ENCODE measurements at places on chromosomes 6 and 20. TPM values are rescaled to one million over a fixed set of nuclear protein-coding genes. Genes with fewer than 3 reads are reported as not detected.

DNA sequence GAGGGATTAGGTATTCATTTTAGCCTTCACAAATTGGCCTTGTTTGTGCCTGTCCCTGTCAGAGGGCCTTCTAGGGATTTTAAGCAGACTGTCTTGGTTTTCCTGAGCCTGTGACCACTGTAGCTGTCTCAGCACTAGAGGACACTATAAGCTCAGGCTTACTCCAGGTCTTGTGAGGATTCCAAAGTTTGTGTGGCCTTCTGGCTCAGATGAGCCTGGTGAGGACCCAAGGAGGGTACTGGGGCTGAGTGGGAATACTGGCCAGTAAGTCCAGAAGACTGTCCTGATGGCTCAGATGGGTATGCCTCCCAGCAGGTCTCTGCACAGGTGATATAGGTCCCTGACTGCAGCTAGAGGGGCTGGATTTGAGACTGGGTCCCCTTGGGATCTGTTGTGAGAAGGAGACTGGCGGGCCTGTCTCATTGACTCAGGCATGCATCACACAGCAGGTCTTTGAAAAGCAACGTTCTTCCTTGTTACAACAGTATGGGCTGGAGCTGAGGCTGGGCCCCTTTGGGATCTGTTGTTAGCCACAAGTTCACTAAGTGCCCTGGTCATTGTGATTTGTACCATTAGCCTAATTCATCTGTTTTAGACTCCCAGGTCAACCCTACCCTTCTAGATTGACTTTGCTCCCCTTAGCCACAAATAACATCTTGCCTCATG lies 26.3 kb upstream of the TFB1M start:
- H3K27me3 ChIP-seq, result no peaks in the 10 kb centered on the region
- H3K4me1 ChIP-seq, result peaks cover 5% of the 10 kb centered on the region
- no peaks in the 10 kb centered on the region for H3K36me3 ChIP-seq
- no peak overlapping the region for H3K4me3 ChIP-seq
- H3K27ac ChIP-seq, result no peak overlapping the region

GRCh38 chr6:162538643-162539064 lies 188.9 kb downstream of the PRKN start:
- no peak for DNase-seq
- H3K4me3 ChIP-seq, result no peak overlapping the region
- H3K27ac ChIP-seq, result no peak overlapping the region
- no peaks in the 10 kb centered on the region for H3K36me3 ChIP-seq
- no peaks in the 10 kb centered on the region for H3K27me3 ChIP-seq

DNA sequence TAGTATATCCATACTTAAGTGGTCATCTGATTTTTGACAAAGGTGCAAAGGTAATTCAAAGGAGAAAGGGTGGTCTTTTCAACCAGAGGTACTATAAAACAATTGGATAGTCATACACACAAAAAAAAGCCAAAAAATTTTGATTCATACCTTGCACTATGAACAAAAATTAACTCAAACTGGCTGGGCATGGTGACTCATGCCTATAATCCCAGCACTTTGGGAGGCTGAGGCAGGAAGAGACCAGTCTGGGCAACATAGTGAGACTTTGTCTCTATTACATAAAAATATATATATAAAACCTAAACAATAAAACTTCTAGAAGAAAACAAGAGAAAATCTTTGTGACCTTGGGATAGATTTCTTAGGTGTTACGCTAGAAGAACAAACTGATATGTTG lies 43.8 kb upstream of the ADIG start:
- no peak overlapping the region for H3K27ac ChIP-seq
- no peaks in the 10 kb centered on the region for H3K27me3 ChIP-seq
- H3K4me1 ChIP-seq, result no peaks in the 10 kb centered on the region
- no peak for DNase-seq

GRCh38 chr20:31987744-31988143 lies 19.8 kb downstream of the XKR7 start:
- no peaks in the 10 kb centered on the region for H3K4me1 ChIP-seq
- peaks cover 10% of the 10 kb centered on the region for H3K27me3 ChIP-seq
- no peak for DNase-seq
- no peaks in the 10 kb centered on the region for H3K36me3 ChIP-seq
- H3K4me3 ChIP-seq, result no peak overlapping the region

GRCh38 chr6:53975941-53976615 lies 135.2 kb upstream of the MLIP start:
- H3K27me3 ChIP-seq, result no peaks in the 10 kb centered on the region
- H3K36me3 ChIP-seq, result no peaks in the 10 kb centered on the region
- no peak overlapping the region for H3K27ac ChIP-seq
- no peaks in the 10 kb centered on the region for H3K4me1 ChIP-seq
- H3K4me3 ChIP-seq, result no peak overlapping the region

- no peaks in the 10 kb centered on the region for H3K27me3 ChIP-seq
Observed at GRCh38 chr6:30592287-30592686, 21.0 kb downstream of the ABCF1 start.

DNA sequence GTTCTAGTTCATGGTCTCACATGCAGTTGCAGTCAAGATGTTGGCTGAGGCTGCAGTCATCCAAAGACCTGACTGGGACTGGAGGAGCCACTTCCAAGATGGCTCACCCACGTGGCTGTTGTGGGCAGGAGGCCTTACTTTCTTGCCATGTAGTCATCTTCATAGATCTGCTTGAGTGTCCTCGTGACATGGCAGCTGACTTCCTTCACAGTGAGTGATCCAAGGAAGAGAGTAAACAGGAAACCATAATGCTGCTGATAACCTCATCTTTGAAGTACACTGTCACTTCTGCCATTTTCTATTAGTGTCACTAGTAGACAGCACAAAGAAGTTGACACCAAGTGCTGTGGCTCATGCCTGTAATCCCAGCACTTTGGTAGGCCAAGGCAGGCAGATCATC lies 40.1 kb upstream of the AKIRIN2 start:
- H3K27me3 ChIP-seq, result no peaks in the 10 kb centered on the region
- no peak overlapping the region for H3K27ac ChIP-seq
- no peak overlapping the region for H3K4me3 ChIP-seq

FOXC1 gene
- 0.66 TPM for total RNA-seq

HAO1 gene
- not detected for total RNA-seq

KCNK15 gene
- total RNA-seq, result 4.1 TPM

All from fibroblast of lung (primary cell).